NCI-H526 treated with DMSO at 0.1 percent for 48 hours (cell line): ENCODE measurements at places on chromosomes 3 and 15.

DNA sequence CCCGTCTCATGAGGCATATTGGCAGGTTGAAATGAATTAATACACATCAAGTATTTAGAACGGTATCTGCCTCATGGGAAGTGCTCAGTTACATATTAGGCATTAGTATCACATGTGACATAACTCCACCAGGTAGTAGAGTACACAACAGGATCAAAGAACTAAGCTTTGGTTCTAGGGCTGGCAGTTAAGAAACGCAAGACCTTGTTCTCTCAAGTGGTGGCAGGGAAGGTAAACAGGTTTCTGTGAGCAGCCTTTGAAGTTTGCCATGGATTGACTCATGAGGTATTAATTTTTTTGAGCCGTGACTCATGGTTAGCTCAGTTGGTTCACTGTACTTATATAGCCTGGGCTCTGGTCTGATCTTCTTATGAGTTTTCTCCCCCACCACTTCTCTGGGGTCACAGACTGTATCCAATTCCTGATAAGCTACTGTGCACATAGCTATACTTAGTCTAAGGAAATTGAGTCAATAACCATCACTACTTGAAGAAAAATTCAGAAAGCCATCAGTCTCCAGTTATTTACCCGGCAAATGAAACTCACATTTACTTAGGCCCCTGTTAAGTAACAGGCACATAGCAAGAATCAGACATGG lies 155.6 kb upstream of the STT3B start:
- no peak for DNase-seq

GRCh38 chr3:119177321-119177720 lies 3.9 kb downstream of the UPK1B start:
- no peak for DNase-seq

DNA sequence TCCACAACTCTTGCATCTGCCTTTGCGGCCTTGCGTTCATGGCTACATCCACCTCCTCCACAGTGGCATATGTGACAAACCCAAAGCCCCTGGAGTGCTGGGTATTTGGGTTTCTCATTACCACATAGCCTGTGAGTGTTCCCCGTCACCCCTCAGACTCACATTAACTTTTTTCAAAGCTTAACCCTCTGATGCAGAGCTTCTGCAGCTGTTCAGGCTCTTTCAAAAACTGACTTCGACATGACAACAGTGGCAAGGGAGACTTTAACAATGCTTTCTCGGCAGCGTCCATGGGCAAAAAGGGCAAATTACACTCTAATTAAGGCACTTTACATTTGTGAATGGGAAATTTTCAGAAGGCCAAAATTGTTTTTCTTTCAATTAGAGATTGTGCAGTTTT lies 343.2 kb downstream of the UNC13C start:
- DNase-seq = no peak

DNA sequence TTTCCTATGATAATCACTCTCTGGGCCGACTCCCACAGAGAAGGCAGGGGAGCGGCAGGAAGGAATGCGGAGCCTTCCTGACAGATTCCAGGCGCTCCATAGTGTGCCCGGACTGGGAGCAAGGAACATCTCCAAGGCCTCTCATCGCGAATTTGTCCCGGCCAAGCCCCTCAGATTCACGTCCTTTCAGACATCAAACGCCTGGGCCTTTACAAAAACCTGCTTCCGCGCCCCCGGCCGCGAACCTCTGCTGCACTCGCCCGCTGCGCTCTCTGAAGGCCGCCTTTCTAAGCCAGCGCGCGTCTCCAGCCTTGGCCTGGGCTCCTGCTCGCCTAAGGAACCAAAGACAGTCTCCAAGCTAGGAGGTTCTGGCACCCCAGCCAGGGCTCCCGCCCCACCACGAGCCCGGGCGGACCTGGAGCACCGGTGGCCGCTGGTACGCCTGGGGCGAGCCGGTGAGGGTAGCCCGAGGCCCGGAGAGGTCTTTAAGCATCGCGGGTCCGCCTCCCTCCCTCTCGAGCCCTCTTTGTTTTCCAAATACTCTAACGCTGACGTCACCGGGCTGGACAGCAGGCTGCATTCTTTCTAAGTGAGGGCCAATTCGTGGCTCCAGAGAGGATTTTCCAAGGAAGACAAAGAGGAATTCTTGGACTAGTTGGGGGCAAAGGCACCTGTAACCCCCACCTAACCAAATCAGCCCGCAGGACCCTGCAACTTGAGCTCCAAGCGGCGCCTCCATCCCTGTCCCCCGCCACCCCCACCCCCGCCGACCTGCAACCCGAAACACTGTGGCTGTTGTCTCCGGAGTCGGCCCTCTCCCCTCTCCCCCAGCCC lies 759 bp downstream of the AMOTL2 start:
- DNase-seq = peak; percentile 37

- DNase-seq = no peak
Observed at GRCh38 chr3:198030125-198030524, 70.1 kb downstream of the LMLN start.

DNA sequence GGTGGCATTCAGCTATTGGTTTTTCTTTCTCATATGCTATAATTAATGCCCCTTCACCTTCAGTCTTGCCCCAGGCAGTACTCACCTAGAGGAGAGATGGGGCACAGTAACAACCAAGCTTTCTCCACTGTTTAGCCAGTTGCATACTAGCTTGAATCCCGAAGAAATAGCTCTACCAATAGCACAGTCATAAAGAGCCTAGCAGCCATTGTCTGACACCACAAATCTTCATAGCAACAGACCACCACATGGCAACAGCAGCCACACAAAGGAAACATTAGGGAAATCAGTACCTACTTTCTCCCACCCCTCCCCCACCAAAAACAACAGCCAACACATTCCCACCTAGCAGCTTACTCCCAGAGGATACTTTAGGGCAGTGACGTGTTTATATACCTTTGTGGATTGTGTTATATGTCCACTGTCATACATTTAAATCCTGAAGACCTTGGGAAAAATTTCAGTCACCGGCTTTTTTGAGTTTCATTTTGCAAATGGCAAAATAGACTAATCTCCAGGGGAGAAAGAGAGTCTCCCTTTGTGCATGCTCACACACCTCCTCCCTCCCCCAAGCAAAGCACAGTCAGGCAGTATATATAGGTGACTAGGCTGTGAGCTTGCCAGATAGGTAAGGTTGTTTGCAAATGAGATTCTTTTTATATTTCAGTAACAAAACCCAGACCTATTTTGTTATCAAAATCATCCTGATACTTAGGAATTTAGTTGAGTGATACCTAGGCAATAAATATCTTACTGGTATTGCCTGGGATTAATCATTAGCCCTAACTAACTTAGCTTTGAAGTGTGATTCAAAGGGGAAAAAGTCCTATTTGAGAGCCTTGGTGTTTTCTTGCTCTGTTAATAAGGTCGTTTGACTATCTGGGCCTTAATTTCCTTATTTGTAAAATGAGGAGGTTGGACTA lies 140.6 kb downstream of the RBPMS2 start:
- DNase-seq = peak; percentile 97

- DNase-seq = no peak
Observed at GRCh38 chr3:70179111-70179510, 133.3 kb downstream of the MDFIC2 start.

- DNase-seq = no peak
Observed at GRCh38 chr15:55254916-55255679, 34.5 kb downstream of the RAB27A start.

GRCh38 chr3:13549623-13550422 lies 898 bp downstream of the FBLN2 start:
- no peak for DNase-seq

DNA sequence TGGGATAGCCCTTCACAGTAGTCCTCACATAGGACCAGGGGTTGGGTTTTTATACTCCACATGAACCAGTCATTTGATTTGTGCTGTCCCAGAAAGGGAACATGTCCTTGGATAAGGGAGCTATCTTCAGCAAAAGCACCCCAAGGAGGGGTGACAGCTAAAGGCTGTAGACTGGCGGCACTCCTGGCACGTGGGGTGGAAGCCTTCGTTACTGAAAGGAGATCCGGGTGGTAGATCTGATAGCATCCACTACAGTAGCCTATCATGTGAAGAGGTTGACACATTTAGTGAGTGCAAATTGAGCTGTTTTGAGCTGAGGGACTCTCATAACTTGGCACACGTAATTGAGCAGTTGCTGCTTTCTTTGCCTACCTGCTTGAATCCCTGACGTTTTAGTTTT lies 588.8 kb upstream of the GOLIM4 start:
- no peak for DNase-seq

GRCh38 chr3:49346797-49347251 lies 7.0 kb upstream of the USP4 start:
- no peak for DNase-seq

DNA sequence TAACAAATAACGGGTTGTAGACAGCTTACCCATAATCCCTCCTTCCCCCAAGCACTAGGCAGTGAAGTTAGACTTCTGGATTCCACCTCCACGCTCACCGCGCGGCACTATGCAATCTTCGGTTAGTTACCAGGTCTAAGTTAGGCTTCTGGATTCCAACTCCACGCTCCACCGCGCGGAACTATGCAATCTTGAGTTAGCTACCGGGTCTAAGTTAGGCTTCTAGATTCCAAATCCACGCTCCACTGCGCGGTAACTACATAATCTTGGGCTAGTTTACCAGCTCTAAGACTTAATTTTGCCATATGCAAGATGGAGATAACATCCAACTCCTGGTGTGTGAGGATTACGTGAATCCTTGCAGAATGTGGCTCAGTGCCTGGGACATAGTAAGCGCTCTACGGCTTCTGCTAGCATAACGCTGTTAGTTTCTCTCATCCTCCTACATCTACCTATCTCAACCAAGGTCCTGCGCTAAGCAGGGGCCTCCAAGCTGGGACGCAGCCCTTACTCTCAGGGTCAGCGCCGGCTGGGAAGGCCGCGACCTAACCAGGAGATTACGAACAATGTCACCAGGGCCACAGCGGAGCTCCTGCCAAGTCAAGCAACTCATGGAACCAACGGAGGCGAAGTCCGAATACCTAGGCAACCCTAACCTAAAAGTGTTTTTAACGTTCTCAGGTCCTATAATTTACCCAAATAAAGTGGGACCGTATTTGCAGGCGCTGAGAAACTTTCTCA lies 497 bp upstream of the RPLP1 start:
- DNase-seq = no peak

DNA sequence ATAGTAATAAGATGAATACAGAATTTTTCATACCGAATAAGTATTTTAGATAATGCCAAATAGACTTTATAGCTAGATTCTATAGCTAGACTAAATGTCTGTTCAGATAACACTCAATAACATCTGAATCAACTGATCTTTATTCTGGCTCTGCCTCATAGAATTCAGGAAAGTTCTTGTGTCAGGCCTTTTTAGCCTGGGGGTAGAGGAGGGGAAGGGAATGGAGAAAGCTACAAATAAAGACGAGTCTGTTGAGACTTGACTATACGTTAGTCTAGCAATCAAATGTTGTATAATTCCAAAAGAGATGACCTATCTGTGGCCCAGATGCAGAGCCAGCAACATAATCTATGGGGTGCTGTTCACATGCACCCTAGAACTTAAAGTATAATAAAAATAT lies 106.6 kb upstream of the ABI3BP start:
- DNase-seq = no peak

- DNase-seq = no peak
Observed at GRCh38 chr3:72214066-72214951, 429.4 kb upstream of the PROK2 start.

- DNase-seq = no peak
Observed at GRCh38 chr3:46036191-46036590, 8.9 kb upstream of the XCR1 start.
